ENCODE measurements at places on chromosomes 3 and 15. TPM values are rescaled to one million over a fixed set of nuclear protein-coding genes. Genes with fewer than 3 reads are reported as not detected.

GRCh38 chr3:140931801-140932200, 9.8 kb upstream of the SLC25A36 start:
- H3K4me3 ChIP-seq: no peak overlapping the region
- no peak overlapping the region for H3K27ac ChIP-seq
- DNase-seq: no peak
- peaks cover 5% of the 10 kb centered on the region for H3K27me3 ChIP-seq

GRCh38 chr3:94070341-94070911, 7.6 kb downstream of the NSUN3 start:
- H3K27me3 ChIP-seq: no peaks in the 10 kb centered on the region
- H3K27ac ChIP-seq: no peak overlapping the region
- peaks cover 45% of the 10 kb centered on the region for H3K36me3 ChIP-seq

GRCh38 chr3:139934613-139935015, 371 bp upstream of the CLSTN2 start:
- peaks cover 25% of the 10 kb centered on the region for H3K4me1 ChIP-seq
- peak; percentile 43 for DNase-seq
- H3K27ac ChIP-seq: no peak overlapping the region
- H3K27me3 ChIP-seq: peaks cover 54% of the 10 kb centered on the region
- peak overlapping the region; percentile 78 for H3K4me3 ChIP-seq
- H3K36me3 ChIP-seq: no peaks in the 10 kb centered on the region

- H3K27ac ChIP-seq: peak overlapping the region; percentile 9
- DNase-seq: no peak
These were observed 16.7 kb downstream of the MAPKBP1 start for GRCh38 chr15:41790756-41791546.

DNA sequence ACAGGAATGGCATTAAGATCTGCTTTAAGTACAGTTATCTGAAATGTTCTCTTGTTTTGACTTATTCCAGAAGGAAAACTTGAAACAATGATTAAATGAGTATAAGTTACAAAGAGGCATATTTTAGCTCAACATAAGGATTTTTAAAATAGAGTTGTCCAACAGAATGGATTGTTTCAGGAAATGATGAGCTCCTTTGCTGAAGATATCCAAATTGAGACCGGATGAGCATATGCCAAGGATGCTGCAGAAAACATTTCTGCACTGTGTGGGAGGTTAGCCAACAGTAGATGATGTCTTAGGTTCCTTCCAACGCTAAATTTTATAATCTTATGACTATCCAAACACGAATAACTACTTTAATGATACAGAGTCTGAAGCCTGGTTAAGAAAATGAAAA, 226.5 kb upstream of the NANOGP8 start:
- H3K27ac ChIP-seq: peak overlapping the region; percentile 81
- H3K4me3 ChIP-seq: no peak overlapping the region
- H3K4me1 ChIP-seq: peaks cover 50% of the 10 kb centered on the region
- no peaks in the 10 kb centered on the region for H3K27me3 ChIP-seq

DNA sequence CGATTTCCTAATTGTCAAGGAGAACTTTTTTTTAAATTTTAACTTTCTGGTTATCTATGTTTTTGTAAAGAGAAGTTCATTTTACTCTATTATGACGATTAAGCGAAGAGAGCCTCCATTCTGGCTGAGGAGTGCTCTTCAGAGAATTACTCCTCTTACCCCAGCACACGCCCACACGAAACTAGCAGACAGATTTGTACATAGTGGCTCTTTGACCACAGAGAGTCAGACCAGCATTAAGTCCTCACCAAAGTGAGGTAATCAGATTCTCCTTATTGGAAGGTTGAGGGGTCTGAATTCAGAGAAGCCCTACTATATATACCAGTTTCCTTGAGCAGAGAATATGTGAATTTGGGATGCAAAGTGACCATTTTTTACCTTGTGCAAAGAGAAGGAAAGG, 204.8 kb upstream of the TSC22D2 start:
- H3K27me3 ChIP-seq: peaks cover 2% of the 10 kb centered on the region
- no peaks in the 10 kb centered on the region for H3K36me3 ChIP-seq
- no peaks in the 10 kb centered on the region for H3K4me1 ChIP-seq

GRCh38 chr3:154126651-154127050, 5.5 kb downstream of the ARHGEF26 start:
- no peak overlapping the region for H3K27ac ChIP-seq
- H3K4me1 ChIP-seq: peaks cover 29% of the 10 kb centered on the region
- H3K4me3 ChIP-seq: no peak overlapping the region
- peaks cover 13% of the 10 kb centered on the region for H3K36me3 ChIP-seq

DNA sequence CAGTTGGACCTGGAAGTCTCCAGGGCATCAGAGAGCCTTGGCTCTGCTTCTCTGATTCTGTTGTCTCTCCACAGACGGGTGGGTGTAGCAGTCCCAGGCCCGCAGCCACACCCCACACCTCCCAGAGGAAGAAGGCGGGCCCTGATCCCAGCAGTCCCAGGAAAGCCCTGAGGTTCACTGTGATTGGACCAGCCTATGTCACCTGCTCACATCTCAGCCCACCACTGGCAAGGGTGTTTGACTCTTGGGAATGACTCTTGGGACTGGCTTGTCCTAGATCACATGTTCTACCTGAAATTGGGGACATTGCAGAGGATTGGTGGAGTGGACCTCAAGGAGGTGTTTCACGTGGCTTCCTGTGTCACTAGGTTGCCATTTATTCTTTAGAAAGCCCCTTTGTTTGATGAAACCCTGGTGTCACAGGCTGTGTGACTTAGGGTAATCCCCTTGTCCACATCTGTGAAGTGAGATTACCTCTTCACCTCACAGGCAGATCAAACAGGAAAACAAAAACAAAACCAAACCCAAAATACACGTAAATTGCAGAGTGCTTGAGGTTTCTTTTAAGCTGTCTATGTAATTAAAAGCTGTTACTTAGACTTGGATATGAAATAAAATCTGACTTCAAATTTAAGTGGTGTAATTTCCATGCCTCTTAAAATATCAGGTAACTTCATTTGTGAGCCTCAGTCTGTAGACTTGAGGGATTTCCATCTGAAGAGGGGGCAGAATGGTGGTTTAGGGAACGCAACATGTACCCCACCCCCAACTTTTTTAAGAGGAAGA, 26.7 kb downstream of the FLNB start:
- no peaks in the 10 kb centered on the region for H3K36me3 ChIP-seq
- no peaks in the 10 kb centered on the region for H3K27me3 ChIP-seq
- no peak for DNase-seq
- peaks cover 48% of the 10 kb centered on the region for H3K4me1 ChIP-seq

DNA sequence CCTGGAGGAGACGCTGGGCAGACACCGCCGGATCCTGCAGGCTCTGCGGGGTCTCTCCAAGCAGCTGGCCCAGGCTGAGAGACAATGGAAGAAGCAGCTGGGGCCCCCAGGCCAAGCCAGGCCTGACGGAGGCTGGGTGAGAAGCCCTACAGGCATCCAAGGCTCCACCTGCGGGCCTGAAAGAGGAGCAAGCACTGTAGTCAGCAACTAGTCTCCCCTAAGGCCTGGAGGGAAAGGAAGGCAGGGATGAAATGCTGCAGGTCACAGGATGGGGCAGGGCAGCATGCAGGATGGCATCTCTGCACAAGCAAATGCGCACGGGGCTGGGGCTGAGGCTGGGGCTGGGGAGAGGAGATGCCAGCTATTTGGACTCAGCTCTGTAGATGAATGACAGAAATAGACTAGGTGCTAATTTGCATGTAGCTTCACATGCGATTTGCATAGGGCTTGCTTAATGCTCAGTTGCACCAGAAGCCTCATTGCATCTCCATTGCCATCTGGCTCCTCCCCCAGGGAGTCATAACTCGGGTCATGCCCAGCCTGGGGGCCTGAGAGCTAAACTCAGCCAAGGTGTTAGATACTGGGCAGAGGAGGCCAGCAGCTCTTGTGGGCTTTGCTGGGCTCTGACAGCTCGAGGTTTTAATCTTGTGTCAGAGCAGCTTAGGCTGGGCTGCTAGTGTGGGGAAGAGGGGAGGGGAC, 5.2 kb upstream of the CPLX3 start:
- no peaks in the 10 kb centered on the region for H3K36me3 ChIP-seq
- peaks cover 58% of the 10 kb centered on the region for H3K27me3 ChIP-seq
- DNase-seq: no peak
- H3K4me1 ChIP-seq: peaks cover 7% of the 10 kb centered on the region

GRCh38 chr15:70023769-70024491, 73.8 kb downstream of the TLE3 start:
- peaks cover 51% of the 10 kb centered on the region for H3K27me3 ChIP-seq
- peaks cover 3% of the 10 kb centered on the region for H3K36me3 ChIP-seq
- no peak overlapping the region for H3K4me3 ChIP-seq
- DNase-seq: no peak
- peaks cover 20% of the 10 kb centered on the region for H3K4me1 ChIP-seq

Gene DPPA2
- 1.4 TPM for total RNA-seq

Gene CPA3
- total RNA-seq: not detected

Gene KBTBD13
- total RNA-seq: 0.09 TPM
